ENCODE measurements at places on chromosomes 12 and 14. TPM values are rescaled to one million over a fixed set of nuclear protein-coding genes. Genes with fewer than 3 reads are reported as not detected.

LALBA gene
- not detected for total RNA-seq

SDSL gene
- total RNA-seq, result 6.1 TPM

DEGS2 gene
- under 0.01 TPM for total RNA-seq

BEGAIN gene
- not detected for total RNA-seq

FOXN4 gene
- total RNA-seq, result not detected

TMED10 gene
- 364 TPM for total RNA-seq

C12orf54 gene
- total RNA-seq, result not detected

RIPK3 gene
- total RNA-seq, result 2.9 TPM

BBOF1 gene
- 6.0 TPM for total RNA-seq

KRT83 gene
- not detected for total RNA-seq

TC2N gene
- total RNA-seq, result 0.29 TPM

SLC8A3 gene
- under 0.01 TPM for total RNA-seq

NOVA1 gene
- total RNA-seq, result 7.9 TPM

NTS gene
- total RNA-seq, result 0.50 TPM

SPTB gene
- under 0.01 TPM for total RNA-seq

NINJ2 gene
- total RNA-seq, result 0.29 TPM

DBX2 gene
- total RNA-seq, result not detected

NANOG gene
- under 0.01 TPM for total RNA-seq

LRRIQ1 gene
- total RNA-seq, result 0.44 TPM

RFLNA gene
- total RNA-seq, result not detected

CCDC88C gene
- total RNA-seq, result 0.15 TPM

M6PR gene
- 239 TPM for total RNA-seq

ABCD2 gene
- 0.17 TPM for total RNA-seq

SLC22A17 gene
- total RNA-seq, result 28.0 TPM

MYF5 gene
- not detected for total RNA-seq

SMIM41 gene
- total RNA-seq, result 4.5 TPM

P2RX2 gene
- not detected for total RNA-seq

C1S gene
- total RNA-seq, result 827 TPM

PLEK2 gene
- total RNA-seq, result 3.0 TPM

RPL10L gene
- not detected for total RNA-seq

CMKLR1 gene
- total RNA-seq, result 0.33 TPM

VDR gene
- 17.0 TPM for total RNA-seq

LHX5 gene
- not detected for total RNA-seq

ABCC9 gene
- total RNA-seq, result 8.7 TPM

CYP27B1 gene
- 0.15 TPM for total RNA-seq

TAS2R13 gene
- 4.7 TPM for total RNA-seq

BTBD6 gene
- 57.5 TPM for total RNA-seq

TMEM63C gene
- total RNA-seq, result not detected

All from smooth muscle cell of trachea (primary cell).